Testis (tissue), 5 donors: ENCODE measurements at places on chromosomes 13 and 19.

DNA sequence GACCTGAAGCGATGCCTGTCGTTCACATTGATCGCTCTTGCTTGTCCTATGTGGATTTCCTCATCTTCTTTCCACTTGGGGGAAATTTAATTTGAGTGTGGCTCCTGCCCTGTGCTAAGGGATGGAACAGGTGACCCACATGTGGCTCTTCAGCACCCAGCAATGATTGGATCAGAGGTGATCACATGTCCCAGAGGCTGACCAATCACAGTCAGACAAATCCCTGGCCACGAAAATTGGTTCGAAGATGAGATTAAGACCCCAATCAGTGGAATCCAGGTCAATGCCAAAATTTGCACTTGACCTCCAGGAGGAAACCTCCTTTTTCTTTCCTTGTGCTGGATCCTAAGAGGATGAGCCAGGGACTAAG is 23.7 kb downstream of the AMER2 start:
- H3K27ac ChIP-seq: no peak overlapping the region
- no peaks in the 10 kb centered on the region for H3K4me1 ChIP-seq
- no peaks in the 10 kb centered on the region for H3K27me3 ChIP-seq
- peak; percentile 38 for DNase-seq

- no peak overlapping the region for H3K27ac ChIP-seq
- no peaks in the 10 kb centered on the region for H3K27me3 ChIP-seq
- H3K36me3 ChIP-seq: no peaks in the 10 kb centered on the region
- no peak for DNase-seq
- no peak overlapping the region for H3K4me3 ChIP-seq
Observed at GRCh38 chr13:103351035-103351828, 285.0 kb upstream of the SLC10A2 start.

- H3K4me3 ChIP-seq: no peak overlapping the region
- H3K36me3 ChIP-seq: no peaks in the 10 kb centered on the region
- H3K27ac ChIP-seq: no peak overlapping the region
Observed at GRCh38 chr19:22735911-22736645, 47.9 kb downstream of the ZNF99 start.

DNA sequence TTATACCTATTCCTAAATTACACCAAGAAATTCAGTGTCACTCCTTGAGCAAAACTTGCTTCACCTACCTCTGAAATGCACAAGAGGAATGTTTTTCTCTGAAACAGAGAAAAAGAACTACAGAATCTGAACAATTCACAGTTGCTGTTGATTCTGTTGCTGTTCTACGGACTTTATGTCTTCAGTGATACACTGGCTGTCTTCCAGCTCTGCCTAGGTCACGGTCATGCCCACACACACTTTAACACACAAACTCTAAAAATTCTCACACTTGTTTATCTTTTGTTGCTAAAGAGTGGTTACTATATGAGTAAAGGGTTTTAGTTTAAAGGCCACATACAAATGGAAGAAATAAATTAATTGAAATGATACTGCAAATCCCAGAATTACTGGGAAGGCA is 124.4 kb upstream of the SPRY2 start:
- no peaks in the 10 kb centered on the region for H3K36me3 ChIP-seq
- no peak for DNase-seq
- peaks cover 6% of the 10 kb centered on the region for H3K4me1 ChIP-seq
- H3K27me3 ChIP-seq: no peaks in the 10 kb centered on the region
- no peak overlapping the region for H3K27ac ChIP-seq
